ENCODE measurements at places on chromosomes 3 and 15.

DNA sequence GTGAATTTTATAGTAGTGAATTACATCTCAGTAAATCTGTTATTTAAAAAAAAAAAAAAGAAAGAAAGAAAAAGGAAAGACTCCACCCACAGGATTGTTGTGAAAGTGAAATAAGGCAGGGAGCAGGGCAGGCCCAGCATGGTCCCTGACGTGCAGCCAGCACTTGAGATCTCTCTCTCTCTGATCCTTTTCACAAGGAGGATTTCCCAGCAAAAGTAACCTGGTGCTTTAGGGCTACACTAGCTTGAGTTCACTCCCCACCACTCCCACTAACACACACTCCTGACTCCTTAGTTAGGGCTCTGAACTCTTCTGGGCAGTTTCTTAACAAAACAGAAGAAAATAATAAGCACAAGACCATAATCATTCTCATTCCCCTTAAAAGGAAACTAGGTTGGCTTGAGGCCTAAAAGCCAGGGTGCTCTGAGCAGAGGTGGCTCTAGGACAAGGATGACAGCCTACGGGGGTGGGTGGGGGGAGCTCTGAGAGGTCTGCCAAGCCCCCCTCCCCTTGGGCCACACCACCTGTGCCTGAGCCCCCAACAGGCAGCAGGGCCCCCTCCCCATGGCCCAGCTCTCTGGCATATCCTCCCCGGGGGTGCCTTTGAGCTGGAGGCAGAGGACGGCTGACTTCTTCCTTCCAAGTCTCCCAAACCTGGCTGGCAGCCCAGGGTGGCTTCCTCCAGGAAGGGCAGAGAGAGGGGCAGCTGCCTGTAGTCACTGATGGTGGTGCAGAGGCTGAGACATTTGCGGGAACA is 856 bp downstream of the TMEM40 start:
- no peak for DNase-seq

- DNase-seq = no peak
Observed at GRCh38 chr3:99484871-99485270, 153.5 kb upstream of the COL8A1 start.

GRCh38 chr3:156516284-156516683 is 38.6 kb downstream of the SSR3 start:
- DNase-seq = no peak

DNA sequence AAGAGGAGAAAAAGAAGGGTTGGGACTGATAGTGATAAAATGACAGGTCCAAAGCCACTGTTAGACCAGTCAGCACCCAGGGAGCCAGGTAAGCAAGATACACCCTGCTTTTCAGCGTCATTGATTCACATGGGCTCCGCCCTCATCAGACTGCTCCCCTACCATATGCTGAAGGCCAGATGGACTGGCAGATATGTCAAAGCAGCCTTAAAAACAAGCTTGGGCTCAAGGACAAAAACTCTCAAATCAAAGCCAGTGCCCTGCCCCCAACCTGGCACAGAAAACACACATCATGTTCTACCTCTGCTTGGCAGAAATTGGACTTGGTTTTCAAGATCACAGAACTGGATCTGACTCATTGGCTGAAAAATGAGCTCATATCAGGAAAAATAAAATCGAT is 33.4 kb downstream of the SH3BP5 start:
- no peak for DNase-seq

DNA sequence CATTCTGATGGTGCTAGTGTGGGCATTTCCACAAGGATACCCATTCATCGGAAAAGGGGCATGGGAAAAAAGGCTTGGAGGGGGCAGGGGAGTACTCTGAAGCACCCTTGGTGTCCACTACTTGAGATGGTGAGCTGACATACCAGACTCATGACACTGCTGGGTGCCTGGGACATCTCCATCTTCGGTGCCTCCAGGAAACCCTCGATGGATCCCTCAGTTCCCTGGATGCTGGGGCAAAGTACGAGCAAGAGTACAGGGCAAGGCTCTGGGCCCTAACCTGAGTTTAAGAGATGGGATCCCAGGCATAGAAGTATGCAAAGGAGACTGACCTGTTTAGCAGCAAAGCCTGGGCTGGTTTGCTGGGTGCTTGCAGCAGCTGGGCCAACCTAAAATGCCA is 5.2 kb upstream of the IP6K1 start:
- no peak for DNase-seq

DNA sequence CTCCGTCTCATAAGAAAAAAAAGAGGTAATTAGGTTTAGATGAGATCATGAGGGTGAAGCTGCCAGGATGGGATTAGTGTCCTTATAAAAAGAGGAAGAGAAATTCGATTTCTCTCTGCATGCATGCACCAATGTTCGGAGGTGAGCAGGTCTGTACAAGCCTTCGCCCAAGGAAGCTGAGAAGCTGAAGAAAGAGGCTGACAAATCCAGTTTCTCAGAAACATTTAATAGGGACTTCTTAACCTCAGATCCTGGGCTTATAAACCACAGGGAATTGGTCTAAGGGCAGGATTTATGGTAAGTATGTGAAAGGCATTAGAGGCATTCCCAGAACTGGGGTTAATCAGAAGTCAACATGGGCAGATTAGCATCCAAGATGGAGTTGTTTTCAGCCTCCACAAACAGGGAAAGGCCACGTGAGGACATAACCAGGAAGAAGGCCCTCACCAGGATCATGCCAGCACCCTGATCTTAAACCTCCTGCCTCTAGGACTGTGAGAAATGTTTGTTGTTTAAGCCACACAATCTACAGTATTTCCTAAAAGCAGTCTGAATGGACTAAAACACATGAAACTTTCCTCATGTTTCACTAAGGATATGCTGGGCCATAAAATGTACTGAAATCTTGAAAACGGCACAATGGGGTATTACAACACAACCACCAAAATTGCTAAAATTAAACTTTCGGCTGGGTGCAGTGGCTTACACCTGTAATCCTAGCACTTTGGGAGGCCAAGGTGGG is 11.3 kb downstream of the SHISA5 start:
- no peak for DNase-seq
